WTC11 (cell line): ENCODE measurements at places on chromosomes 1 and 21.

- no peak for DNase-seq
These were observed 2.5 kb downstream of the TFF3 start for GRCh38 chr21:42312626-42313104.

DNA sequence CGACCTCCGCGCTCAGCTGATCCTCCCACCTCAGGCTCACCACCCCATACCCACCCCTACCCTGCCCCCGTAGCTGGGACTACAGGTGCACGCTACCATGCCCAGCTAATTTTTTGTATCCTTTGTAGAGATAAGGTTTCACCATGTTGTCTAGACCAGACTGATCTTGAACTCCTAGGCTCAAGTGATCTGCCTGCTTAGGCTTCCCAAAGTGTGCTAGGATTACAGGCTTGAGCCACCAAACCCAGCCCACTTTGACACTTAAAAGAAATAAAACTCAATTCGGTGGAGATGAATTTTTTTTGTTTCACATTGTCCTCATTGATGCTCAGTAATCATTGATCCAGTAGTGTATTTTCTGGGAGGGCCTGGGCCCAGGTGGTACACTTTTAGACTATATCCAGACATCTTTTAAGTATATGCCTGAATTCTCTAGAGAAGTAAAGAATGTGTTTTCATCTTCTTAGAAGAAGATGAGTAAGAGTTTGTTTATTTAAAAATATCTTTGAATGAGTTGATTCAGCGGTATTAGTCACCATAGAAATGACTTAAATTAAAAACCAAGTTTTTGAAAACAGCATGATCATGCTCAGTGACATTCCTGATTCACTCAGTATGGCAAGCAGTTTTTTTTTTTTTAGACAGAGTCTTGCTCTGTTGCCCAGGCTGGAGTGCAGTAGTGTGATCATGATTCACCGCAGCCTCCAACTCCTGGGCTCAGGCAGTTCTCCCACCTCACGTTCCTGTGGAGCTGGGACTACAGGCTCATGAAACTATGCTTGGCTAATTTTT, 57.8 kb downstream of the EPB41 start:
- no peak for DNase-seq

DNA sequence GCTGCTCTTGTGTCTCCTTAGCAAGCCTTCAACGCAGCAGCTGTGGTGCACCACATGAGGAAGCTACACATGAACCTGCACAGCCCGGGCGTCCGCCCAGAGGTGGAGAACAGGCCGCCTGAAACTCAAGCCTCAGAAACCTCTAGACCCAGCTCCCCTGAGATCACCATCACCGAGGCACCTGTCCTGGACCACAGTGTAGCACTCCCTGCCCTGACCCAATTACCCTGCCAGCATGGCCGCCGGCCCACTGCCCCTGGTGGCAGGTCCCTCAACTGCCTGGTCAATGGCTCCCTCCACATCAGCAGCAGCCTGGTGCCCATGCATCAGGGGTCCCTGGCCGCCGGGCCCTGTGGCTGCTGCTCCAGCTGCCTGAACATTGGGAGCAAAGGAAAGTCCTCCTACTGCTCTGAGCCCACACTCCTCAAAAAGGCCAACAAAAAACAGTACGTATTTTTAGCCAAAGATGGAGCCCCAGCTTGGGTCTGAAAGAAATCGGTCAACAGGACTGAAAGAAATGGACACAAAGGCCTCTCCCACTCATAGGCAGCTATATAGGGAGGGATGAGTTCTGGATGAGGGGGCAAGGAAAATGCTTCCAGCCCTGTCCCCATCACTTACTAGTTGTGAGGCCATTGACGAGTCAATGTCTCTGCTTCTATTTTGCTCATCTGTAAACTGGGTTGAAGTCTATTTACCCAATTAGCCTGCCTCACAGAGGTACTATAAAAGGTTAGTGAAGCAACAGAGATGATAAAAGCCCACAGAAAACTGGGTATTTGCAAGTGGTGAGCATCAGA, 28.5 kb downstream of the CAMK1G start:
- DNase-seq: no peak

- no peak for DNase-seq
These were observed 237.7 kb upstream of the C1orf174 start for GRCh38 chr1:4137621-4138415.

DNA sequence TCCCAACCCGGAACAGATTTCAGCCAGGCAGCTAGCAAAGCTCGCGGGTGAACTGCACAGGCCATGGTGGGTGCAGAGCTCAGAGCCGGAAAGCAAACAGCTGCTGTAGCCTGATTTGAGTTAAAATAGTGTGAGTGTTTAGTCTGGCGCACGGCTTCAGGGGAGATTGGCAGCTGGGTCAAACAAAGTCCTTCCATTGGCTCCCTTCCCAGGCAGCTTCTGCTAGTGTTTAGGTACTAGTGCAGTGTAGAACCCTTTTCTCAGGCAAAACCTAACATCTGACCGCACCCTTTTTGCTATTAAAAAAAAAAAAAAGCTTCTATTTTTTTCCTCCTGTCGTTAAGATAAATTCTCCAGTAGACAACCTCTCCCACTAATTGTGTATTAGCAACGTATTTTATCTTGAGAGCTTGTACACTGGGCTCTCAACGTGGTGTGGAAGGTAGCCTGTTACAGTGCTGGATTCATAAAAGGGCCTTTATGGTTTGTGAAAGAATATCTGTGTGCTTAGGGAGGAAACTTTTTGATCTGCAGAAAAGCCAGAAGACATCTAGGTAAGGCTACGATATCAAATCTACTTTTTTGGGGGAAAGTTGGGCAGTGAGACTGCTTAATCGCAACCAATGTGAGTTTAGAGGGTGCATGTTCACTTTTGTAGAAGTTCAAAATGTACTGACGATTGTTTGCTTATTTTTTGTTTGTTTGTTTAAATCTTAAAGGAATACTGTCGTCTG, 689.6 kb downstream of the USP25 start:
- DNase-seq: no peak

DNA sequence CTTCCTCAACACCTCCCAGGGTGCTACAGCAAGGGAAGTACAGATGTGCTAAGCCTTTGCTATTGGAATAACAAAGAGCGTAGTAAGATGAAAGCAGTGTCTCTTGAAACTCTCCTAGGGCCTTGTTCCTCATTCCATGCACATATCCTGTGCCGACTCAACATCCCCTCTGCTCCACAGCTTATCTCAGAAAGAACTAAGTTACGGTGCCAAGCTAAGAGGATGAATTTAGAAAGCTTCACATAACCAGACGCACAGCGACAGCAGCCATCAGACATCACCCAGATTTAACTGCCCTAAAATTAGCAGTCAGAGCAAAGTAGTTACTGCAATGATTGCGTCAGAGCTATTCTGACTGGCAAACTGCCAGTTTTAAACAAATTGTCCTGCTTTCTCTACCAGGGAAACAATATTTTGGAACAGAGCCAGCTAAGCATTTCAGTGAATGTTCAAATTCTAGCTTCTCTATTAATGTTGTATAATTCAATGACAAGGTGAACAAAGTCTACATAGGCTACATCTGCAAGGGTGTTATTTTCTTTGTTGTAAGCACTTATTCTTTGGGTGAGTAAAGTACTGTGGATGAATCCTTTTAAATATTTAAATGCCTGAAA, 9.5 kb downstream of the SIPA1L2 start:
- DNase-seq: no peak
